ENCODE measurements at places on chromosomes 2 and 18.

GRCh38 chr2:58574873-58575272 lies 333.7 kb upstream of the FANCL start:
- no peak for DNase-seq

DNA sequence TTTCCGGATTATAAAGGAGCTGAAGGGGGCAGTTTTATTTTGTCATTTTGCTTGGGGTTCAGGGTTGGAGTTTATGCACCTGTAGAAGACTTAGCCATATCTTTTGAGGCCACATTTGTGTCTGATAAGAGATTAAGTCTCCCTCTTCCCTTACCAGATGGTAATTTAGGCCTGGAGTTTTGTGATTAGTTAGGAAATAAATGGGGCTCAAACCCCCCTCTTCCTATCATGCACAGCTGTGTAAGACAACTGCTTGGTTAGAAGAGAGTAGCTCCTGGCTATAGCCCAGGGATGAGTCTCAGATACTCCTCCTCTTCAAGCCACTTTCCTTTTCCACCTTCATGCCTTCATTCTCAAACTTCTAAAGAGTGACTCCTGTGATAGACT lies 802 bp upstream of the SAP130 start:
- DNase-seq: no peak

DNA sequence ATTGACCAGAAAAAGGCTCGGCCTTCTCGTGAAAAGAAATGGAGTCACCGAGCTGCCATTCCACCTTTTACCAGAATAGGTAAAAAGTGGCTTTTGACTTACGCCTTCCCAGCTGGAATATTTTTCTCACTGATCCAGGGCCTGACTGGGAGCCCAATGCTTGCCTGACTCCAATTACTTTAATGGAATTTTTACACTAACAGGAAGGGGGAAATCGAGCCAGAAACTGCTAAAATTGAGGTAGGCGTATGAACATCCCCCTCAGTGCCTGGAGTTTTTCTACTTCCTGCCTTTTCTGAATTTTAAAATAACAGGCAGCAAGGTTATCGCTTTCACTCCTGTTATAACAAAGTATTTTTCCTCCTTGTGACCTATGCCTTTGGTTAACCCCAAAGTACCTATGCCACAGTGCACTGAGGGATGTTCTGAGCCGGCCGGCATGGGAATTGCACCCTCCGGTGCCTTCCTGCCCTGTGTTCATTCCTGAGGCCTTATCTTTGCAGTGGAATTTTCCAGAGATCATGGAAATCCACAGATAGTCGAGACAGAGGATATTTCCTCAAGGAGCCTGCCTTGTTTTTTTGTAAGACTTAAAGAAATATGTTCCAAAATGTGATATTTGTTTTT lies 18.3 kb upstream of the RPL31 start:
- DNase-seq: no peak

GRCh38 chr2:109244750-109245382 lies 115.9 kb downstream of the SH3RF3 start:
- DNase-seq: no peak

DNA sequence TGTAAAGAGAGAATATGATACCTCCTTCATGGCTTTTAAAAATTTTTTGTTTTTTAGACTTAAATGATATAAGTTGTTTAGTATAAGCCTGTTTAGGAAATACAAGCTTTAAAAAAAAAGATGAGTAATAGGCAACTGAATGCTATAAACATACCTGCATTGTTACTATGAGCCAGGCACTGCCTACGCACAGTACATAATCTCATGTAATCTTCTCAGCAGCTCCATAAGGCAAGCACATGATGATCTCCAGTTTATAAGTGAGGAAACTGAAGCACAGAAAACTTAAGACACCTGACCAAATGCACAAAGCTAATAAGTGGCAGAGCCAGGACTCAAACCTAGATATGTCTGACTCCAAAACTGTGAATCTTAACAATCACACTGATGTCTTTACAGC lies 156.3 kb upstream of the SLC1A4 start:
- DNase-seq: no peak

DNA sequence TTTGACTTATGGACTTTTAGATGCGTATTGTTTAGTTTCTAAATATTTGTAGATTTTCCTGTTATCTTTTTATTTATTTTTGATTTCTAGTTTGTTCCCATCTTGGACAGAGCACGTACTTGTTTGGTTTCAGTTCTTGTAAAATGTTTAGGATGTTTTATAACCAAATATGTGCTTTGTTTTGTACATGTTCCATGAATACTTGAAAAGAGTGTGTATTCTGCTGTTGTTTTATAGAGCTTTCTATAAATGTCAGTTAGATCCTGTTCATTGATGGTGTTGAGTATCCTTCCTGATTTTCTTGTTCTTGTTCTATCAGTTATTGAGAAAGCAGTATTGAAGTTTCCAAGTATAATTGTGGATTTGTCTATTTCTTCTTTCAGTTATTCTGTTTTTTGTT lies 21.1 kb downstream of the VWA3B start:
- no peak for DNase-seq

GRCh38 chr2:239763433-239764097 lies 261.6 kb downstream of the NDUFA10 start:
- no peak for DNase-seq

Measured in stimulated activated CD8-positive, alpha-beta memory T cell treated with anti-CD3 and anti-CD28 coated beads, Interleukin-4, amount 100 ng/mL, for 4 hours (primary cell).